ENCODE measurements at places on chromosomes 12 and 14. TPM values are rescaled to one million over a fixed set of nuclear protein-coding genes. Genes with fewer than 3 reads are reported as not detected.

DNA sequence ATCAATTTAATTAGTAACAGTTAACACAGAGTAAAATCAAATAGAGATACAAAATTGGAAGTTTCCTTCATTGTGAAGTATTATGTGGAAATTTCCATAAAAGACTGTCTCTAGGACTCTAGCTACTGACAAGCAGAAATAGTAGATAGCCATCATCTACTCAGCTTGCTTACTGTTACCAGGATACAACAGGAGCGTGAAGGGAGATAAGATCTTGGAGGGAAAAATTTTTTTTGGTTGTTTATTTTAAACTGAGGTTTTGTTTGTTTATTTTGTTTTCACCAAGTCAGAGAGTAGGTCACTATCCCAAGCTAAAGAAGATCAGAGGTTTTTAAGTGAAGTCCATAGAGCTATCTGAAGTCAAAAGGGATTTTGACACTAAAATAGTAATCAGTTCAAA, 861.3 kb upstream of the MGAT4C start:
- H3K27ac ChIP-seq = no peak overlapping the region
- H3K27me3 ChIP-seq = no peaks in the 10 kb centered on the region
- no peaks in the 10 kb centered on the region for H3K4me1 ChIP-seq
- H3K4me3 ChIP-seq = no peak overlapping the region

DNA sequence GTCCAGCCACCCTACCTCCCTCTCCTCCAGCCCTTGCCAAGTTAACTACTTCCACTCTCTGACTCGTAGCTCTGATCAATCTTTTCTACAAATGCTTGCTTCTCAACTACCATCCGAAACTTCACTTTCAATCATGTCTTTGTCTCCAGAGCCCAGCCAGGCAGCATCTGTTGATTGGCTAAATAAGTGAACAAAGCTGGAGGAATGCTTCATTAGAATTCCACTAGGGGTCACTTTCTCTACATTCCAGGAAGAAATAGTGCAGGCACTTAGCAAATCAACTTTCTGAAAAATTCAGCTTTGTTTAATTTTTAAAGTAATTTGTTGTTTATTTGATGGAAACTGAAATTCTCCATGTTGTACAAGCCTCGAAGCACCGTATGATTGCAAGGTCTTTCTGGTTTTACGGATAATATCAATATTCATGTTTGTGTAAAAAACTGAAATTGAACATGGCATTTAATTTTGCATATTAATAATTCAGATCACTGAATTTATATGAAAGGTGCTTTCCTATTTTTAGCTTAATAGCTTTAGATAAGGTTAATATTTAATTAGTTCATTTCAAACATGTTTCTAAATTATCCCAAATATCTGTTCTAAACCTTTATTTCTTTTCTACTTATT, 32.4 kb upstream of the HELB start:
- peak; percentile 5 for DNase-seq
- H3K4me3 ChIP-seq = no peak overlapping the region
- peaks cover 3% of the 10 kb centered on the region for H3K4me1 ChIP-seq

DNA sequence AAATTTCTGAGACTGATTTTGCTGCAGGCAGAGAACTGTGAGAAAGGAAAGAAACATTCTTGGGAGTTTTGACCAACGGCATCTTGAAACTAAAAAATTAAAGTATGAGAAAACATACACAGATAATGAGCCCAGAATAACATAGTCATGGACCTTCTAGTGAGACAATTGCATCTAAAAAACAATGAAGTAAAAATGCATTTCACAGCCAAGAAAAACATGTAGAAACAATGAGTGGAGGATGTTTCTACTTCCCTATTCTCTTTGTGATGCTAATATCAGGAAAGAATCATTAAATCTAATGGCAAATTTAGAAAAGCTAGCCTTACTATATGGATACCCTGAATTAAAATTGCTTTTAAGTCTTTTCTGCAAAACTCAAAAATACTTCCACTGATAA, 12.2 kb upstream of the PLEKHG7 start:
- no peak for DNase-seq
- H3K36me3 ChIP-seq = no peaks in the 10 kb centered on the region
- no peaks in the 10 kb centered on the region for H3K4me1 ChIP-seq
- no peak overlapping the region for H3K4me3 ChIP-seq

Gene STAC3
- 4.2 TPM for total RNA-seq

DNA sequence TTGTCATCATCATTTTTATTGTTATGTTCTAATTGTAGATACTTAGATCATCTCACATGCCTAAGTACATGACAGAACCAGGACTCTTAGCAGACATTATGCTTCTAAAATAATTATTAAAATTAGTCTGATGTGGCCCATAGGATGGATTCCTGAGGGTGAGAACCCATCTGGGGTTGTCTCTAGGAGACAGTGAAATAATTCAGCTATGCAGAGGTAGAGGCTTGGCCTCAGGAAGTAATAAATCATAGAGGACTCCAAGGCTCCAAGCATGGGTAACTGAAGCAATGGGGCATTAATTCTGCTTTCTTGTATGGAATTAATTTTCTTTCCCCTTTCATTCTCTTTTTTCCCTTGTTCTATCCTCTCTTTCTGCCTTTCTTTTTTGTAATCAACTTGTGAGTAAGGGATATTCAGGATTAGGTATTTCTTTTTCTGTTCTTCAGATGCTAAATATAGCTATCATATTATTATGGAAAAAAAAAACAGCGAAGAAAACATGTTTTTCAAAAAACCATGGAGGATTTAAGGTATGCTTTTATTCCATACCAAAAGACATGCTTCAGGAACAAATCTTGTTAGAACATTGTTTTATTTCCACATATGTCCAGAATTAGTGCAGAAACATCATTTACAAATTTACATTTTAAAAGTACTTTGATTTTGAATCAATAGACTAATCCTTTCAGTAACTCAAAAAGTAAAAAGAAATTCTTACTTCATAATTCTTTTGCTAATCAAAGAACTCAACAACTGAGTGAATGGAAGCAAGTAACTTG, 263.2 kb downstream of the TRHDE start:
- no peaks in the 10 kb centered on the region for H3K4me1 ChIP-seq
- no peak overlapping the region for H3K27ac ChIP-seq
- H3K36me3 ChIP-seq = no peaks in the 10 kb centered on the region
- no peaks in the 10 kb centered on the region for H3K27me3 ChIP-seq

Gene AP1G2
- total RNA-seq = 233 TPM

- H3K27me3 ChIP-seq = no peaks in the 10 kb centered on the region
- H3K36me3 ChIP-seq = peaks cover 13% of the 10 kb centered on the region
- peak overlapping the region; percentile 94 for H3K4me3 ChIP-seq
- H3K4me1 ChIP-seq = peaks cover 34% of the 10 kb centered on the region
- no peak for DNase-seq
- peak overlapping the region; percentile 94 for H3K27ac ChIP-seq
Measured at GRCh38 chr12:42325326-42325652, 605 bp downstream of the ZCRB1 start.

Gene TTC5
- 15.5 TPM for total RNA-seq

Data from activated T-cell treated with anti-CD3 and anti-CD28 coated beads, Interleukin-2, amount 50 U/mL, for 72 hours (primary cell).